ENCODE measurements at places on chromosomes 3 and 15.

- DNase-seq, result no peak
Measured at GRCh38 chr3:102169915-102170479, 264.8 kb upstream of the ZPLD1 start.

DNA sequence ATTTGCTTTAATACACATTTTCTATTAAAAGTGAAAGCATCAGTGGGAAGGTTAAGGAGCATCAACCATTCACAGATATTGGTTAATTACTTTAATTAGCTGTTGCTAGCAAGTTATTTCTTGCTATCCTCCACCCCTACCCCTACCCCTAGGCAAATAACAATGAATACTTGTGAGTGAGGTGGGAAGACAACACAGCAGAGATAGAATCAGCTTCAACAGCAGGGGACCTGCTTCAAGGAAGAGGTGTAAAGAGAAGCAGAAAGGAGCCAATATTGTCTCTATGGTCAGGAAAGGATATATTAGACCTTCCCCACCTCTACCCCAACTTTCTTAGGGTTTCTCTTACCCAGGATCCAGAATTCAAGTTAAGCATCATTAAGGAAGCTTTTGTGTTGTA lies 149.4 kb downstream of the SNRK start:
- no peak for DNase-seq

DNA sequence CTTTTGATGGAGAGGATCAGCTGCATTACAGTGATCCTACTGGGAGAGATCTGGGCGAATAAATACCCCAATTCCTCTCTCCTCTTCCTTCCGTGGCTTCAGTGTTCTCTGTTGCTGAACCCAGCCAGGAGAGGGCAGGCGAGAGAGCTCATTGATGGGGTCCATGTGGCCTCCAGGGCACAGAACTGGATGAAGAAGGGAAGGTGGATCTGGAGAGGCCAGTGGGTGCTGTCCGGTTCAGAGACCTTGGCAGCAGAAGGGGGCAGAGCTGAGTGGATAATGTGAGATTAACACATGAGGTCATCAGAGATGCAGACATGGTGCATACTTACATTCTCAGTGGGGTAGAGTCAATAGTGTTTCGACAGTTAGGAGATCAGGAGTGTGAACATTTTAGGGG lies 193.6 kb downstream of the CLSTN2 start:
- DNase-seq, result no peak

DNA sequence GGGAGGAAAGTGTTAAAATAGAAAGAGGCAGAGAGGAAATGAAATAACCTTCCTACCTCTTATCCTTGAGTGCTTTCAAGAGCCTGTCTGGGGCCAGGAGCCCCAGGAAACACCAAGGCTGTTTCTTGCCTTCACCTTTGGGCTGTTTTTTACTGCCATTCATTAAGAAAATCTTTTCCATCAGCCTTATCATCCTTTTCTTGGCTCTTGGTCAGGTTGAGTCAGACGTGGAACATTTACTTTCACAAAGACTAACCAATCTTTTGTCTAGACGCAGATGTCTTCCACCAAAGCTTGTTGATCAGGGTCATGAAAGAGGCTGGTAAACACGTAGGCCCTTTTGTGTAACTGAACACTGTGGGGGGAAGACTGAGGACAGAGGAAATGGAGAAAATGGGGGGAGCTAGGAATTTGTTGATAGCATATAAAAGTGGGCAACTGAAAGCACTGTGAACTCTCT lies 151.0 kb upstream of the THBS1 start:
- DNase-seq, result no peak

GRCh38 chr15:59376733-59377132 lies 4.1 kb upstream of the MYO1E start:
- no peak for DNase-seq

DNA sequence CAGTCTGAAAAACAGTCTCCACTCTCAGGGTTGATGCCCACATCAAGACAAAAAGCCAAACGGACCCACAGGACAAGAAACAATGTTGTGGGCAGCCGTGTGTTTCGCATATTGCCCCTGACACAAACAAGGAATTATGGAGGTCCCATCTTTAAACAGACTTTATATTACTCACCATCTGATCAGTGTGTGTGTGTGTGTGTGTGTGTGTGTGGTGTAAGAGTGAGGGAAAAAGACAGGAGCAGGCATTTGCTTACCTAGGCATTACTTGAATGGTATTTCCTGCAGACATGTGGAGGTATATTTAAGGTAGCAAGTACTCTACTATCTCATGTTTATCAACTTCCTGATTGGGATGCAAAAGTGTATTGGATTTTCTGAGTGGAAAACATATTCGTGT lies 136.3 kb downstream of the TMCO5A start:
- DNase-seq, result no peak

DNA sequence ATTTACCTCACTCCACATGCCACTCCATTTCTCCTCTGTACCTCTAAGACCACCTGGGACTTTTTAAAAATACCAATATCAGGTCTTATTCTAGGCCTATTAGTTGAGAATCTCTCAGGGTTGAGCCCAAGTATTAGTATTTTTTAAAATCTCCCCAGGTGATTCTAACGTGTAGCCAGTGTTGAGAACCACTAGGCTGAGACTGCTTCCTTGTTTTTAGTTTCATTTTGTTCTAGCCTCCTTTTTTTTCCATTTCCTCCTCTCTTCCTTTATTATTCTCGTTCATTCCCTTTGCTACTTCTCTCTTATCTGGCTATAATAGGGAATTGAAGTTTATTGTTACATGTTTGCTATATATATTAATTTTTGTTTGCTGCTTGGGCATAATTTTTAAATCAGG lies 217.8 kb upstream of the CD96 start:
- DNase-seq, result no peak

- no peak for DNase-seq
Measured at GRCh38 chr15:90270502-90271150, 5.2 kb downstream of the NGRN start.

DNA sequence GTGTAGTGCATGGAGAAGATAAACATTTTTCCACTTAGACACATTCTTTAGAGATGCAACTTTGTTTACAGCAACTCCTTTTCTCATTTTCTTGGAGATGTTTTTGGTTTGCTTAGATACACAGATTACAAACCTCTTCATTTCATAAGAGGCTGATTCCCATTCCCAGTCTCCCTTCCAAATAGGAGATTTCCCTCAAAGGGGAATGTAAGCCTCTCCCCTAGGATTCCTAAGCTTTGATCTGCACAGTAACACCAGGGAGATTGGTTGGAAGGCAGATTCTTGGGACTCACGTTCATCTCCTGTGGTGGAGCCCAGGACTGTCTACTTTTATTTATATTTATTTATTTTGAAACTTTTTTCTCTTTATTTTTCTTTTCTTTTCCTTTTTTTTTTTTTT lies 63.2 kb downstream of the MCTP2 start:
- no peak for DNase-seq

- DNase-seq, result no peak
Measured at GRCh38 chr3:95627697-95628096, 1186.7 kb upstream of the EPHA6 start.

DNA sequence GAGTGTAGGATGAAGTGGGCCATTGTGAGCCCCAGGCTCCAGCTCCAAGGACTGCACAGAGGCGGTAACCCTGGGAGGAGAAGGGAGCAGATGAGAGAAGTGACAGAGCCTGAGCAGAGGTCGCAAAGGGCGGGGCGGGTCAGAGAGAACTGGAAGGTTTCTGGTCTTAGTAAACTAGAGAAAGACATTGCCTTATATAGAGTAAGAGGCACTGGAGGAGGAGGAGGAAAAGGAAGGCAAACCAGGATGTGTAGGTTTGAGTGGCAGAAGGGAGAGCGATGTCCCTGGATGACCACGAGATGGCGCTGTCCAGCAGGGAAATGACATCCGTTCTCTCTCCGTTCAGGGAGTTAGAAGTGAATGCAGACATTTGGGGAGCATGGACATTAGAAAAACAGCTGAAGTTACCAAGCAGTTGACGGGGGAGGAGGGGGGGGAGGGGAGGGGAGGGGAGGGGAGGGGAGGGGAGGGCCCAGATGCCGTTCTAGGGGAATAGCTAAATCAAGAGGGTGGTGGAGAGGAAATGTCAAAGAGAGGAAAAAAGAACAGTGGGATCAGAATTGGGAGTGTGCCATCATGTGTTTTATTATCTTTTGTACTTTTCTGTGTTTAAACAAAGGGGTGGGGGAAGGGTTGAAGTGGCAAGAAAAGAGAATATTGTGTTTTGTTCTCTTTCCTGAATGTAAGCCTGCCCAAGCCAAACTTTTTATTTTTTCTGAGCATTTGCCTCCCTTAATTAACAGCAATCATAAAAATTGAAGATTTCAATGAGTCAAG lies 48.8 kb downstream of the STARD5 start:
- DNase-seq, result peak; percentile 83

DNA sequence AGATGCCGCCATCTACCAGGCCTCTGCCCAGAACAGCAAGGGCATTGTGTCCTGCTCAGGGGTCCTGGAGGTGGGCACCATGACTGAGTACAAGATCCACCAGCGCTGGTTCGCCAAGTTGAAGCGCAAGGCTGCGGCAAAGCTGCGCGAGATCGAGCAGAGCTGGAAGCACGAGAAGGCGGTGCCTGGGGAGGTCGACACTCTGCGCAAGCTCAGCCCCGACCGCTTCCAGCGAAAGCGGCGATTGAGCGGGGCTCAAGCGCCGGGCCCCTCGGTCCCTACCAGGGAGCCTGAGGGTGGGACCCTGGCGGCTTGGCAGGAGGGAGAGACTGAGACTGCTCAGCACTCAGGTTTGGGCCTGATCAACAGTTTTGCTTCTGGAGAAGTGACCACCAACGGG lies 22.6 kb downstream of the ALPK3 start:
- no peak for DNase-seq

- DNase-seq, result no peak
Measured at GRCh38 chr3:177646749-177647148, 449.5 kb upstream of the TBL1XR1 start.

DNA sequence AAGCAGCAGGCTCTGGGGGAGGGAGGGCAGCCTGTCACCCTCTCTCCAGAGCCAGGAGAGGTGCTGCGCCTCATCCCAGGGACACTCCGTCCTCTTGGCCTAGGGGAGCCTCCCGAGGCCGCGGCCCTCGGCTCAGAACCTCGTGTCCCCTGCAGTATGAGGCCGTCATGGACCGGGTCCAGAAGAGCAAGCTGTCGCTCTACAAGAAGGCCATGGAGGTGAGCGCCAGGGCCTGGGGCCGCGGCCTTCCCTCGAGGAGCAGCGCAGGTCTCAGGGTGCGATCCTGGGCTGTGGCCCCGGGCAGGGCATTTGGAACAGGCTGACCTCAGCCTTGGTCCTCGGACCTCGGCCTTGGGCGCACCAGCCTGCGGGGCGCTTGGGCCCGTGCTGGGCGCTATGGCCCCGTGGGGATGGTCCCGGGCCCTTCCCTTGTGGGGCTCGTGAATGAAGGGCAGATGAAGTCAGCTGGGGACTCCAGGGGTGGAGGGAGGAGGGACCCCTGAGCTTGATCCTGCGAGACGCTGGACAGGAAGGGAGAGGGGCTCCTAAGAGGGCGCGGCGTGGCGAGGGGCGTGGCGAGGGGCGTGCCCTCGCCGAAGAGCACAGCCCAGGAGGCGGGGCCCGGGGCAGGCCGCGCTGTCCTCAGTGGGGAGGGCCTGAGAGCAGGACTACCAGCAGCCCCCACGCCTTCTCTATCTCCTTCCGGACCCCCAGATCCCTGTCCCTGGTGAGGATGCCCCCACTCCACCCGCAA lies 32.9 kb downstream of the PSTPIP1 start:
- no peak for DNase-seq

DNA sequence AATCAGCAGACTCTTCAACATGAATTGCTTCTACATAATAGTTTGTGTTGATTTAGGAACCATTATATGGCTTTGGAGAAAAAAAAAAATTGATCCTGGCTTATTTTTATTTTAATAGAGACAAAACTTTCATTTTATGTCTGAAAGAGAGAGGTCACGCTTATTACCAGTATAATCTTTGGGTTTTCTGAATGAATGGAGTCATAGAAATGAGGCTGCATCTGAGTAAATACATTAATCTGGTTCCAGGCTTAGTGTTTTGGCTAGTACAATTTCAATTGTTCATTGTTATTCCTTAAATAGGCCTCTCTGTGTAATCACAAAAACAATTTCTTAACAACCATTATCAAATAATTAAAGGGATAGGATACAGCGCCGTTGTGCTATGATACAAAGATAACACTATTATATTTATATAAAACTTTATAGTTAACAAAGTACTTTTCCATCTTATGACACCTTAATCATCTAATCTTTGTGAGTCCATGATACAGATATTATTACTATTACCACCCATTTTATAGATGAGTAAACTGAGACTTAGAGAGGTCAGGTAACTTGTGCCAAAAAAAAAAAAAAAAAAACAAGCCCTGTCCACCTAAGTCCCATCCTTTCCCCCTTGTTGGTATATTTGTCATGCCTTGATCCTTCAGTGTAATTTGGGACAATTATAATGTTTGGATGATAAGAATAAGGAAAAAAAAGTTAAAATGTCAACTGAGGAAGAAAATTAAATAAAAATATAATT lies 41.8 kb upstream of the GOLM2 start:
- no peak for DNase-seq

DNA sequence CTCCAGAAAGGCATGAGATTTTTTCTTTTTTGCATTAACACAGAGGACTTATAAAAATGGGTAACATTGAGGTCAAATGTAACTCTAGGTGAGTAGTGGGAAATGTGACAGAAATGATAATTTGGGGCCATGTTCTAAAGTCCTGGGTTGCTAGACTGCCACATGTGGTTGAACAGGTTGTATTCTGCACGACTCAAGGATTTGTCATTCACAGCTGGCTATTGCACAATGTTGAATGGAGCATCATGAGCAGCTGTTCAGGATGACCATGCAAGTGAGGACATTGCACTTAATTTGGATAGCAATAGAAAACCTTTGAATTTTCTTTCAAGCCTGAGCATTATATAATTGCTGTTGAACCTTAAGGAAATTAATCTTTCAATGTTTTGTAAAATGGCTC lies 396.6 kb downstream of the NAALADL2 start:
- no peak for DNase-seq

- no peak for DNase-seq
Measured at GRCh38 chr15:65910341-65910740, 41.0 kb downstream of the RAB11A start.

DNA sequence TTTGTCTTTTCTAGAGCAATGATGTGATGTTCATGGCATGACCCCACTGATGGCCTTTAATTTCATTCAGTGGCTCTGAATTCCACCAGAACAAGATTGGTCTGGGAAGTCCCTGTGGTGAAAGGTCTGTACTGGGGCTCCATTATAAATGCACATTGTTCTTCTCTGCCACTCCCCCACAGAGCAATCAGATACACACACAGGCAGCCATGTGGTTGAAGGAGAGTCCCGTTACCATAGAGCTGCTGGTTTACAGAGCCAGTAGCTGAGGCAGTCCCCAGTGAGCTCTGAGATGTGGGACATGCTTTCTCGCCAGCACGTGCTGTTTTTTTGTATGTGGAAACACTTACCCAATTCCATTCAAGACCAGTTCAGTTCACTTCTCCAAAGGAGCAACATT lies 172.7 kb upstream of the TRIM42 start:
- peak; percentile 30 for DNase-seq

GRCh38 chr15:85691350-85692240 lies 103.1 kb downstream of the KLHL25 start:
- no peak for DNase-seq

DNA sequence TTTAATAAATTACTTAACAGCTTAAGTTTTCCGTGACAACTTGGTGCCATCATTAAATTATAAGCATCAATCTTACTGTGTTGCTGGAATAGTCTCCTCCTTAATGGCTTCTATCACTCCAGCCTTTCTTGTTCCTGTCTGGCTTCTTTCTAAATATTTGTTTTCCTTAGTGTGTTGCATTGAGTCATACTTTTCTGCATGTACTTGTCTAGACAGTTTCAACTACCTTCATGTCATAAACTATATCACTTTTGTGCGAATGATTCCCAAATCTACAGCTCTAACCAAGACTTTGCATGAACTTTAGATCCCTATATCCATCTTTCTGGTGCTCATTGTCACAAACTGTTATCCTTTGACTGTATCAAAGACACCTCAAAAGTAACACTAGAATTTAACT lies 78.4 kb downstream of the AKAP13 start:
- no peak for DNase-seq

Data from left kidney (tissue), 8 donors.